Stimulated activated CD4-positive, alpha-beta T cell treated with anti-CD3 and anti-CD28 coated beads, Interleukin-1b, Interleukin-23, amount 100 ng/mL, for 1 hour (primary cell): ENCODE measurements at places on chromosomes 11 and 22.
A peak's percentile ranks its signal among the peaks of the same experiment; 100 is the strongest.

DNA sequence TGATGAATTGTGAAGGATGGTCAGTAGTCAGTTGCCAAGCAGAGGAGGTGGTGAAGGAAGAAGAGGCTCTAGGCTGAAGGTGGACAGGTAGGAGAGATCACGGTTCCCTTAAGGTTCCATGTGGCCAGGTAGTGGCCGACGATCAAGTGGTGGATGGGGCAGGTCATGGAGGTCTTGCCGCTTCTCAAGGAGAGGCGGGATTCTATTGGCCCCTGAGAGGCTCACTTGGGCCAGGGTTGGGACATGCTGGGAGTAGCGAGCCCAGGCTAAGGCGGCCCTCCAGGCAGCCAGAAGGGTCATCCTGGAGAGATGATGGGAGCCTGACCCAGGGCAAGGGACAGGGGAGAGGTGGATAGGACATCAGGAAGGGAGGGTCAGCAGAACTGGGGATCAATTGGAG lies 20.9 kb upstream of the TMPRSS4 start:
- no peak for DNase-seq

DNA sequence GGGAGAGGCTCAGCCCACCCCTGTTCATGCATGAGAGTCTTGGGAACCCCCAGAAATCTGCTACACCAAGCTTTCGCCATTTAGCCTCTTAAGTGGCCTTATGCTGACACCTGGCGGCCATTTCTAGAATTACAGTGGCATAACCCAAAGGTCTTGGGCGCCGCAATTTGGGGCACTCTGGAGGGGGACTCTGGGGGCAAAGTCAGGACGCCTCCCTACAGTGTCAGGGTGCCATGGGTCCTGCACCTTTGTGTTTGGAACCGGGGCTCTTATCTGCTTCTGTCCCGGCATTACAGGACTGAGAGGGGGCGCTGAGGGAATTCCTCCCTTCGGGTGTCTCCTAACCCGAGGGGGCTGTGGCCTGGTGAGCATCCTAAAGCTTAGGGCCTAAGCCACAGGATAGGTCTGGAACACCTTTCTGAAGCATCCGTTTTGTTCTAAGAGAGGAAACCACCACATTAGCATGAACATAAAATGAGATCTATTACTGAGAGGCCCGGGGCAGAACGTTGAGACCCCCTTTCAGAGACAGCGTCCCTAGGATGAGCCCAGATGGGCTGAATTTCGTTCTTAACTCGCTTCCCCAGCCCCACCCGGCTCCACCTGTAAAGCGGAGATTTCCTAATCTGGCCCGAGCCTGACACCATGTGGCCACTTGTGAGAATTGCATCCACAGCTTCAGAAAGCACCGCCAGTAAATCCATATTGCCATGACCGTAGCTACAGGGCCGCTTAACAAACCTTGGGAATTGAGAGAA lies 9.3 kb downstream of the INS start:
- DNase-seq: peak; percentile 67

- no peak for DNase-seq
These were observed 3.8 kb upstream of the OR10D3 start for GRCh38 chr11:124179310-124179709.

GRCh38 chr11:125072218-125072960 lies 9.3 kb downstream of the SLC37A2 start:
- DNase-seq: no peak

GRCh38 chr22:46749682-46750529 lies 11.9 kb upstream of the CERK start:
- no peak for DNase-seq

DNA sequence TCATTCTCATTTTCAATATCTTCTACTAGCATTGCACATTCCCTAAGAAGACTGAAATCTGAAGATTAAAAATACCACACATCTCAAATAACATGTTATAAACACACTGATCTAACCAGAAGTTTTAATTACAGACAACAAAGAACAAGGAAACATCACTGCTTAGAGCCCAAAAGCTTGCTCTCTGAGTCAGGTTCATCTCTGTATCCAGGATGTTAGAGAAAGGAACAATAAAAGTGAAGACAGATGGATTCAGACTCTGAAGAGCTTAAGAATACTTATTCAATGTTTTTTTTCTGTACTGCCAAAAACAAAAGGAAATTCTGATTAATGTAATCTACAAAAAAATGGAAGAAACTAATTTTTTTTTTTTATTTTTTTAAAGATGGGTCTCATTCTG lies 16.5 kb downstream of the RDX start:
- no peak for DNase-seq

DNA sequence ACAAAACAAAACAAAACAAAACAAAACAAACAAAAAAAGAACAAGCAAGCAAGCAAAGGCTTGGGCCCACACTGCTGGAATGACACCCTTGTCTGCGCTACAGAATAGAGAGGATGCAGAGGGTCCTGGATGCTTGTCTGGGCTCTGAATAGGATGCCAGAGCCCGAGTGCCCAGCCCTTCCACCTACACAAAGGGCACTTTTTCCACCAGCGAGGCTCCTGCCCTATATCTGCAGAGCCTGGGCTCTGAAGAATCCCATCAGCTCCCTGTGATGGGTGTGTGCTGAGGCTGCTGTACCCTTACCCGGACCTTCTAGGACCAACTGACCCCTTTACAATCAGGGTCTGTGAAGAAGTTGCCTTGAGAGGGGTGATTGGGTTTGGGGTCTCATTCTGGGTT lies 221.2 kb downstream of the DSCAML1 start:
- no peak for DNase-seq

DNA sequence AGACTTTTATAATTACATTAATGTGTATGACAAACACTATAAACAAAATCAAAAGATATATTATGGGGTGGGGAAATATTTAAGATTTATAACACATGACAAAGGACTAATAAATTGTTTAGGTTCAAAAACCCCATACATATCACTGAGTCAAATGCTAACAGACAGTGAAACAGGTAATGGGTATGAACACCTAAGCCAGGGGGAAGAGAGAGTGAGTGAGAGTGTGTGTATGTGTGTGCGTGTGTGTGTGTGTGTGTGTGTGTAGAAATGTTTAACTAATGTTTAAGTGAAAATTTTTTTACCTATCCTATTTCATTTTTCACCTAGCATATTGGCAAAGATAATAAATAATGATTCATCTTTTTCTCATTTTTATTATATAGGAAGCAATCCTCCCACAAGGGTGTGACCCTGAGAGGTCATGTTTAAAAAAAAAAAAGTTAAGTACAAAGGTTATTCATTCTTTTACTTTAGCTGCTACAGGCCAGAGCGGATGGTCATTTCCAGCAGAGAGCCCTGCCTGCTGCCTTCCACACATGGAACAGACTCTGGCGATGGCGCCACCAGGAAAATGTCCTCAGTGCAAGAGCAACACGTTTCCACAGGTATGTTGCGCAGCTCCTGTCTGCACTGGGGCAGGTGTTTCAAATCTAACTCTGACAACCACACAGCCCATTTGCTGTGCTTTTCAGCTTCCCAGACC lies 72.9 kb downstream of the PISD start:
- DNase-seq: no peak

DNA sequence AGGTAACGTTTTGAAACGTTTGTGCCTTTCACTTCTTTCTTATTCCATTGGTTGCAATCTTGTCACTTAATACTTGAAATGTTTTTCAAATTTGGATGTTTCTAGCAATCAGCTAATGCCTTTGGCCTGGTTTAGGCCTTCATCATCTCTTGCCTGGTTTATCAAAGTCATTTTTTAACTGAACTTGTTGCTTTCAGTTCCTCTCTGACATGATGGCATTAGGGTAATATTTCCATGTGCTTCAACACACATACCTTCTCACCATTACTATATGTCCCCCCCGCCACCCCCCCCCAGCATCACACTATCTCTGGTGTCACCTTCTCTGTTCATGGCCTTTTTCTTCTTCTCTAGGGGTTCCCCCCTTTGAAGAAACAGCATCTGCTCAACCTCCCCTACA lies 1.5 kb upstream of the SYT9 start:
- no peak for DNase-seq

GRCh38 chr22:30390974-30391691 lies 3.9 kb upstream of the RNF215 start:
- DNase-seq: peak; percentile 50

DNA sequence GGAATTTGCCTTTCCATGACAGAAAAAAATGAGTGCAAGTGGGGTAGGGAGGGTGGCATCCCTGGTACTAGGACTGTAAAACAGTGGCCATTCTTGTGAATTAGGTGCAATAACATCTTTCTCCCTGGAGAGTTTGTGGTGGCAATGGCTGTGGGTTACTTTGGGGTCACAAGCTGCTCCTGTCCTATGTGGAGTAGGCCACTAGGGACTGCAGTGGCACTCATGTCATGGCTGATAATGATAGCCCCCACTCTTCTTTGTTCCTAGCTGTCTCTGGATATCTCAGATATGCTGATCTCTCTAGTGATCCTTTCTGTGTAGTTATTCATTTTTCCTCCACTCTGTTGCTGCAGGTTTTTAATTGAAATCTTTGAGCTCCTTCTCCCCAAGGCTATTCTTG lies 270.5 kb upstream of the CHORDC1 start:
- no peak for DNase-seq

- DNase-seq: no peak
These were observed 9.1 kb downstream of the SLC36A4 start for GRCh38 chr11:93188726-93189125.

DNA sequence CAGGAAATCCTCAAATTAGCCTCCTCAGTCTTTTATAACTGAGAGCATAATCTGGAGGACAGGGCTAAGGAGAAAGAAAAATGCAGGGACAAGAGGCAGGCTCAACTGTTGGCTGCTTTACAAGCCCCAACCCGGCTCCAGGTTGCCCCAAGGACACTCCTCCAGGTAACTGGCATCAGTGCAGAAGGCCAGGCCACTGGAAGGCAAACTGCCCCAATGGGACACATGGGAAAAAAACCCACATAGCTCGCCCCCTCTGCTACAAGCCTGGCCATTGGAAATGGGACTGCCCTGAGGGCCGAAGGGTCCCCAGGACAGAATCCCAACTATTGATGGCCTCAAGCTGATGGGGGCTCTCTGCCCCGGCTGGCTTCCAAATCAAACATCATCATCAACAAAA lies 17.9 kb upstream of the FBLN1 start:
- no peak for DNase-seq

DNA sequence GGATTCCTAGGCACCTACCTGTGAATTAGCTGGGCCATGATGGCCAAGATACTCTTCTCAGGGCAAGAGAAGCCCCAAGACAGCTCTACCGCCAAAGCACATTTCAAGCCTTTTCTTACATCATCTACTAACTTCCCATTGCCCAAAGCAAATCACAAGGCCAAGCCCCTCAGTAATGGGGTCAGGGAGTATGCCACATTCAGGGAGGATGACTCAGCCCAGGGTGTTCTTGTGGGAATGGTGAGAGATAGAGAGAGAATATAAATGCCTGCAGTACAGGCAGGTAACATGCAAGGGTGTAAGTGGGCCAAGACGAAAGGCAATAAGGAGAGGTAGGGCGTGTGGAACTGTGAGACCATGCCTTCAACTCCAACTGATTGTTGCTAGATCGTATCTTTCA lies 162.5 kb upstream of the ISX start:
- DNase-seq: no peak

DNA sequence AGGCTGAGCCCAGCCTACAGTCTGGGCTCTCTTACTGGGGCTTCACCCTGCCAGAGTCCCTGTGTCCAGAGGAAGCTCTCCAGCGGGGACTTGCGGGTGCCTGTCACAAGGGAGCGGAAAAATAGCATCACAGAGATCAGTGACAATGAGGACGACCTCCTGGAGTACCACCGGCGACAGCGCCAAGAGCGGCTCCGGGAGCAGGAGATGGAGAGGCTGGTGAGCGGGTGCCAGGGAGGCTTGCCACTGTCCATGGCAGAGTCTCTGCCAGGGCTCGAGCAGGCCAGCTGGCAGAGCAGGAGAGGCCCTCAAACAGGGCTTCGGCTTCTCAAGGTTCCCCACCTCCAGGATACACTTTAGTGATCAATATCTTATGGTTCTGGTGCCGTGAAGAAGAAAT lies 21.0 kb downstream of the PHLDB1 start:
- DNase-seq: no peak

DNA sequence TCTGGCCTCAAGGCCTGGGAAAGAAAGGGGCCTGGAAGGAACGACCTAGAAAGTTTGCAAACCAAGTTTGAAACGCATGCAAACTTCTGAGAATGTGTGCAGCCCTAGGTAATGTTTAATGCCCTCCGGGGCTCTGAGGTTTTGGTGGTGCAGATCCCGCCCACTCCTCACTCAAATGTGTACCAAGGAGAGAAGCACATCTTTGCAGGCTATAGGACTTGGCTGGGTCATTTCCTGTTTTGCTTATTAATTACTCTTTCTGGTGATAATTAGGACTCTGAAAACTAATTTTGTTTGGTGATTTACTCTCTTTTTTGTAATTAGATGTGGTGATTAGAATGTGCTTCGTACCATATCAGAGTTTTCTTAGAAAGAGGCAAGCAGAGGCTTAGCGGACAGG lies 625.9 kb upstream of the CADM1 start:
- DNase-seq: no peak

DNA sequence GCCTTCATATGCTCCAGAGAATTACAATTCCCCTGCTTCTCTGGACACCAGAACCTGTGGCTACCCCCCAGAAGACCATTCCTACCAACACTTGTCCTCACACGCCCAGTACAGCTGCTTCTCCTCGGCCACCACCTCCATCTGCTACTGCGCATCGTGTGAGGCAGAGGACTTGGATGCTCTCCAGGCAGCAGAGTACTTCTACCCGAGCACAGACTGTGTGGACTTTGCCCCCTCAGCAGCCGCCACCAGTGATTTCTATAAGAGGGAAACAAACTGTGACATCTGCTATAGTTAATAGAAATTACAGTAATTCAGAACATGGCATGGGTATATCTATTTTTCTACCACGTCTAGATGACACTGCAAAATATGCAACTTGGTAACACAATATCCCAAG lies 9.8 kb downstream of the POU2AF3 start:
- DNase-seq: no peak

DNA sequence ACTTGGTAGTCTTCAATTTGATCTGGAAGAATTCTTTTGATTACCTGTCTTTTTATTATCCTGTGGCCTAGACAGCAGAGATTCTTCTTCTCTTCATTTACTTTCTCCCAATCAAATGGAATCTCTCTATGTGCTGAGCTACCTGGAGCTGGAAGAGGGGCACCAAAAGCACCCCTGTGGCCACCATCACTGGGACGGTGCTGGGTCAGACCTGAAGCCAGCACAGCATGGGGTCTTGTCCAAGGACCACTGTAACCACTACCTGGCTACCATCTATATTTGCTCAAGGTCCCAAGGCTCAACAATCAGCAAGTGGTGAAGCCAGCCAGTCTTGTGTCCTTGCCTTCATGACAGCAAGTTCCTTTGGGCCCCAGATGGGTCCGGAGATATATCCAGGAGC lies 186.6 kb downstream of the JRKL start:
- no peak for DNase-seq
